ENCODE measurements at places on chromosomes 3 and 15.

- peak; percentile 94 for DNase-seq
Observed at GRCh38 chr15:64017082-64017588, 29.1 kb downstream of the DAPK2 start.

GRCh38 chr15:62248277-62248984 lies 83.3 kb upstream of the C2CD4B start:
- DNase-seq: no peak

- DNase-seq: no peak
Observed at GRCh38 chr3:140096037-140096436, 161.1 kb downstream of the CLSTN2 start.

DNA sequence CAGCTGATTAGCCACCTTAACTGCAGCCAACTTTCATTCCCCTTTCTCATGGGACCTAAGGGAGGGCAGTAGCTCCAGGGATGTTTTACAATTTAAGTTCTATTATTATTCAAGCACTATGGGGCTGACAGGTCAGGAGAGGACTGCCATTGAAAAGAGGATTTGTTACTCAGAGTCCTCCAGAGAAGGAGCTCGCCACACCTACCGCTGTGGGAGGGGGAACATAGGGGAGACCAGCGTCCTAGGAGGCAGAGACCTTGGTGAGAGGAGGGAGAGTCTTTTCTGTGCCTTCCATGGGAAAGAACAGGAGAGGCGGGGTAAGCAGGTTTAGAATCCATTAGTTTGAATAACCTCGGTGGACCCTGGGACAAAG lies 14.4 kb downstream of the ATP10A start:
- DNase-seq: no peak

GRCh38 chr15:40282869-40283614 lies at the start of gene ANKRD63:
ANKRD63 (minus strand) TSS chr15:40283064; CDS start chr15:40282586, 478 bp downstream.
- DNase-seq: peak; percentile 68

GRCh38 chr3:32577581-32578556 lies 7.2 kb upstream of the DYNC1LI1 start:
- no peak for DNase-seq

- DNase-seq: no peak
Observed at GRCh38 chr15:82943176-82943575, 9.3 kb downstream of the HOMER2 start.

GRCh38 chr15:94584833-94585244 lies 353.5 kb downstream of the MCTP2 start:
- DNase-seq: no peak

GRCh38 chr3:72189339-72189738 lies 404.4 kb upstream of the PROK2 start:
- DNase-seq: no peak

GRCh38 chr3:27094721-27095120 lies 274.5 kb downstream of the NEK10 start:
- DNase-seq: no peak

DNA sequence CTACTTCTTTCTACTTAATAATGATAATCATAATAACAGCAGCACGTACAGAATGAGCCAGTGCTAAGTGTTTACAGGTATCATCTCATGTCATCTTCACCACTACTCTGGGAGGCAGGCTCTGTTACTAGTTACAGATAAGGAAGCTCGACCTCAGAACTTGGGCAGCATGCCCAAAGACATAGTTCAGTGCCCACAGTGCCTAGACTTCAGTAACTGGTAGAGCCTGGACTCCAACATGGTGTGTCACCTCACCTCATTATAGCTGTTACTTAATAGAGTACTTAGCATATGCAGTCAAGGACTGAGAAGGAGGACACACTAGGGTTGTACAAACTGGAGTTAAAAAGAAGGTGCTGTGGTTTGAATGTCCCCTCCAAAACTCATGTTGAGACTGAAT lies 7.6 kb downstream of the GADL1 start:
- DNase-seq: no peak

DNA sequence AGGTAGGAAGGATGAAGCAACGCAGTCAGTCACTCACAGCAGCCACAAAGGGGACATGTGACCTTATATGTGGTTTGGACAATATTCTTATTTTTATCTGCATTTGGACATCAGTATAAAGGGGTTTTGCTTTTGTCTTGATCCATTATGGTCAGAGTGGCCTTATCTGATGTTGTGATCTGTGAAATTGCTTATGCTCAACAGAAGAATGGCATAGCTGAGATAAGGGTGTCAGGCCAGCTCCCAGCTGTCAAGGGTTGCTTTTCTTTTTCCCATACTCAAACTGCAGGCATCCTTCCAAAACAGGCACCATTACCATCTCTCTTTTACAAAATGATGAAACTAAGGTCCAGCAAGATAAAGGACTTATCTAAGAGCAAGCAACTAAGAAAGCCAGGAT lies 28.1 kb downstream of the DCLK3 start:
- no peak for DNase-seq

DNA sequence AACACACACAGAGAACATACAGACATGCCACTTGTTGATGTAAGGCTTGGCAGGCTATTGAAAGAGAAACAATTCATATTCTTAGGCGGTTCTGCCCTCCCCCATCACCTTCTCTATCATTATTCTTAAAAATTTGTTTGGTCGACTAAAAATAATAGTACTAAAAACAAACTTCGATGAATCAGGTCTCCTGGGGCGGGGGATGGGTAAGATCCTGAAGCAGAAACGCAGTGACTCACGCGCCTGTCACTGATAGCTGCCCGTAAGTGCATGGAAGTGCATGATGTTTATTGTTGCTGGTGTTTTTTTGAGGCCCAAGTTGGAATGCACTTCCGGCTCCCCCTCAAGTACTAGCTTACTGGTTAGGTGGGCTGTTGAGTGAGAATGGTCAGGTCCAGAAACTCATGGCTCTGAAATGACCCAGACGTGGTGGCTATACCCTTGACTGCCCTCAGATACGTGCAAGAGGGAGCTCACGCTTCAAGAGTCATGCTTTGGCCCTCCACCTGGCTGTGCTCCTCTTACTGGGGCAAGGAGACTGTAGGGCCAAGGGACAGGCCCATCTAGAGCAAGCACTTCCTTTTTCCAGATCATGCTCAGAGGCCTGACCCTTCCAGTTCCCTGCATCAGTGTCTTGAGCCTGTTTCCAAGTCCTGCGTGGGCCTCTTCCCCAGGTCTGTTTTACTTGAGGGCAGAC lies 10.9 kb downstream of the SMAD3 start:
- DNase-seq: no peak

GRCh38 chr3:167749728-167750127 lies 14.2 kb downstream of the SERPINI1 start:
- DNase-seq: no peak

GRCh38 chr3:69011096-69011730 lies 2.3 kb downstream of the EOGT start:
- DNase-seq: no peak

DNA sequence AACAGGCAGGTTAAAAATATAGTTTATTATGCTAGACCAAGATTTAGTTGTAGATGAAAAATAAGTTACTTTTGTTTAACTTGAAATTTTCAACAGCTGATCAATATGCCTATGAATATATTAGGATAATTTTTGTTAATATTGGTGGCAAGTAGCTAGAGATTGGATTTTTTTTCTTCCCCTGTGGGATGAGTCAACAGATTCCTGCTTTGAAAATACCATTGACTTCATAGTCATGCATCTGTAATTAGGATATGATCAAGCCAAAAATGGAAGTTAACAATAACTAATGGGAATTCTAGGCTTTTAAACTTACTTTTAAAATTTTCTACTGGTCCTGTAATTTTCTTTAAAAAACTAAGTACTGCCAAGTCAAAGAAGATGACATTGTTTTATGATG lies 211.7 kb downstream of the ZIC1 start:
- DNase-seq: no peak

GRCh38 chr15:85741021-85741421 lies 53.7 kb downstream of the KLHL25 start:
- DNase-seq: no peak

- DNase-seq: no peak
Observed at GRCh38 chr15:68151277-68151676, 53.9 kb downstream of the CALML4 start.

- DNase-seq: no peak
Observed at GRCh38 chr3:123785602-123786001, 98.5 kb downstream of the MYLK start.

DNA sequence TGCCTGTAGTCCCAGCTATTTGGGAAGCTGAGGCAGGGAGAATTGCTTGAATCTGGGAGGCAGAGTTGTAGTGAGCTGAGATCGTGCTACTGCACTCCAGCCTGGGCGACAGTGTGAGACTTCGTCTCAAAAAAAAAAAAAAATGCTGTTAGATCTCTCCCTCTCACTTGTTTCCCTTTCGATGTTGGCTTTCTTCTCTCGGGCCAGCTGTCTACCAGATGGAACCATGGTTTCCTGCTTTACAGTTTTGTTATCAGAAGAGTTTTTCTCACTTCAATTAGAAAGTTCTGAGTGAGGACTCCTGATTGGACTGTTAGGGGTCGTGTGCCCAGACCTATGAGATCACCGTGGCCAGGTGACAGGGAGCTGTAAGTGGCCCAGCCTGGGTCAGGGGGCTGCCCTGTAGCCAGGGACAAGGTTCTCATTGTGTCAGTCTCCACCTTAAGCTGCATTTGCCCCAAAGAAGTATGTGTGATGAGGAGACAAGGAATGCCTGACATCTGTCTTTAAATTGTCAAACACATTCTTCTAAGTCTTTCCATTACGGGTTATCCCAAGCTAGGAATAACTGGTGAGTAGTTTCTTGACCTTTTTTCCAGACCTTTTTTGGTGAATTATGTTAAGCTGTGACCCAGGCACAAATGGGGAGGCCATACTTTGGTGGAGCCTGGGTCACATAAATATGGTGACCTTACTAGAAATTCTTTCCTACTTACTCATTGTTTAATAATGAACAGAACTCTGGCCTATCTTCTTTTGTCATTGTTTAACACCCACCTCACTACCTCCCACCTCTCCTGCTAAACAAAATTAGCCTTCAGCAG lies 25.2 kb downstream of the SNAPC5 start:
- DNase-seq: no peak

DNA sequence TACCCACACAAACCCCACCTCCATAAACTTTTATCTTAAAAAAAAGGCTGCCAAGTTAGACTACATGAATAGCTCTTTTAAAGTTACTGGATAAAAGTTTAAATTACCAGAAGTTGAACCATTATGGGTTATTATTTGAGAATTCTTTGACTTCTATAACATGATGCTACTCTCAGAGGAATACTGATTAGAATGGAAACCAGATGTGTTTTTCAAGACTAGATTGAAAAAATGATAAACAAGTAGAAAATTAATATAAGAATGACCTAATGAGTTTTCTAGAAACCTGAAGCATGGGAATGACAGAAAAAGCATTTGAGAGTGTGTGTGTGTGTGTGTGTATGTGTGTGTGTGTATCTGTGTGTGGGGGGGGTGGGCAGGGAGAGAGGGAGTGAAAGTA lies 12.4 kb upstream of the FGF7 start:
- no peak for DNase-seq

DNA sequence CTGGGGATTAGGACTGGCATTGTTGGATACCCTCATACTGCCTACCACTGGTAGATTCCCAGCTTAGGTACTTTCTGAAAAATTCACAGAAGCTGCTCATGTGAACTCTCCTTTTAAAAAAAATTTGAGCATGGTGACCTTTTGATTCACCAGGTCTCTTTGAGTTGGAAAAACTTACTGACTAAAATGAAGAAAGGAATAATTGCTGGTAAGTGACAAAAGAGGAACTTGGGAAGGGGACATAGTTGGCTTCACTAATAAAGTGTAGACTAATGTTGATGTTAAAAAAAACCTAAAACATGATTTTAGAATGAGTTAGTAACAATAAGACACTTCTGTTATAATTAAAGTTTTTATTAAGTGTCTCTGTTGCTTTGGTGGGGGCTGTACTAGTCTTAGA lies 8.6 kb downstream of the VPS8 start:
- no peak for DNase-seq

- no peak for DNase-seq
Observed at GRCh38 chr15:74889390-74889882, 406 bp upstream of the MPI start.

GRCh38 chr15:96553931-96554330 lies 223.4 kb downstream of the NR2F2 start:
- DNase-seq: no peak

- DNase-seq: no peak
Observed at GRCh38 chr3:45655906-45656305, 33.3 kb upstream of the SACM1L start.

DNA sequence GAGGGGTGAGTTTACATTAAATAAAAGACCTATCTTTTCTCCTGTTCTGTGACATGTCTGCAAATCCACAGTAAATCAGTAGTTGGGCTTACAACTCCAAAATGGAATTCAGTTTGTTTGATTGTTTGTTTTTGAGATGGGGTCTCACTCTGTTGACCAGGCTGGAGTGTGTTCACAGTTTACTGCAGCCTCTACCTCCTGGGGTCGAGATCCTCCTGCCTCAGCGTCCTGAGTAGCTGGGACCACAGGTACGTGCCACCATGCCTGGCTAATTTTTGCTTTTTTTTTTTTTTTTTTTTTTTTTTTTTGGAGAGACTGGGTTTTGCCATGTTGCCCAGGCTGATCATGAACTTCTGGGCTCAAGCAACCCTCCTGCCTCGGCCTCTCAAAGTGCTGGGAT lies 63.5 kb upstream of the ADPGK start:
- DNase-seq: no peak

DNA sequence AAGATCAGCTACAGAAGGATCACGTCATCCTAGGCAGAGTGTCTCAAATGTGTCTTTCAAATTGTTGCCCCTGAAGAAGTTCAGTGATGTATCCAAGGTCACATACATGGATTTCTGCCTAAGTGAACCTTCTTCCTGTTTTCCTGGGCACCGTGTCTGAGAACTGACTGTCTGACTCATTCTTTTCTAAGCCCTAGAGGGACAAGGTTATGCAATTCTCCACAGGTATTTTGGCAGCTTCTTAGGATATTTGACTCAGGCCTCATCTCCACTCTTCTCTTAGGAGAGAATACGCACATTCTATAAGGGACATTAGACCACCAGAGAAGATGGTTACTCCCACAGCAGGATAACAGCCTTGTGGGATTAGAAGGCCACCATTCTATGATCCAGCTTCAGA lies 391.9 kb upstream of the THBS1 start:
- DNase-seq: peak; percentile 9

- DNase-seq: no peak
Observed at GRCh38 chr15:57382215-57382614, 5.9 kb downstream of the CGNL1 start.

GRCh38 chr3:47089630-47090029 lies 74.3 kb downstream of the SETD2 start:
- no peak for DNase-seq

DNA sequence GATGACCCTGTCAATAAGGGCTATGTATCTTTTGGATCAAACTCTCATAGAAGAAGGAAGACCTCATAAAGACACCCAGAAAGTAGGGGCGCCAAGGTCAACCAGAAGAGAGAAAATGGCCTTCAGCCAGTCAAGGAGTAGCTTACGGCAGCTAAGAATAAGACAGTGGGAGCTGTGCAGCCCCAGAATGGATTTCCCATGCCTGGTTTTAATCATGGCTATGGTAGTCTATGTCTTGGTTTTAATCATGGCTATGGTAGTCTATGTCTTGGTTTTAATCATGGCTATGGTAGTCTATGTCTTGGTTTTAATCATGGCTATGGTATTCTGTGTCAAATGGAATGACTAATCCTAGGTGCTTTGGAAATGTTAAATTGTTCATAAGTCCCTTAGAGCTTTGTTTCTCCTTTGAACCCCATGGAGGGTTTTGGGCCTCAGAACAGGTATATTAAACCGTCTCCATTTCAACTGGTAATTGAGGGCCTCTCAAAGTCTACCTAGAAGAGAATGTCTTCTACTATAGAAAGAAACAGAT lies 742.0 kb upstream of the CFAP20DC start:
- DNase-seq: no peak

- DNase-seq: no peak
Observed at GRCh38 chr3:164641071-164641470, 437.2 kb downstream of the SI start.

- peak; percentile 76 for DNase-seq
Observed at GRCh38 chr3:148075771-148076716, 621.7 kb upstream of the AGTR1 start.

Measured in DMS53 (cell line).